Uterus (tissue), 4 donors: ENCODE measurements at places on chromosomes 7 and 10. TPM values are rescaled to one million over a fixed set of nuclear protein-coding genes. Genes with fewer than 3 reads are reported as not detected.

- H3K4me1 ChIP-seq = no peaks in the 10 kb centered on the region
- no peak overlapping the region for H3K27ac ChIP-seq
- no peaks in the 10 kb centered on the region for H3K36me3 ChIP-seq
- no peaks in the 10 kb centered on the region for H3K27me3 ChIP-seq
- H3K4me3 ChIP-seq = no peak overlapping the region
- DNase-seq = no peak
Measured at GRCh38 chr10:14219411-14219810, 111.3 kb downstream of the FRMD4A start.

- H3K4me3 ChIP-seq = no peak overlapping the region
- no peak overlapping the region for H3K27ac ChIP-seq
- H3K4me1 ChIP-seq = no peaks in the 10 kb centered on the region
- H3K27me3 ChIP-seq = no peaks in the 10 kb centered on the region
- H3K36me3 ChIP-seq = no peaks in the 10 kb centered on the region
Measured at GRCh38 chr7:120843109-120843508, 14.8 kb downstream of the TSPAN12 start.

GRCh38 chr7:43018446-43018845, 86.3 kb downstream of the MRPL32 start:
- DNase-seq = no peak
- H3K27me3 ChIP-seq = no peaks in the 10 kb centered on the region
- H3K36me3 ChIP-seq = no peaks in the 10 kb centered on the region
- H3K4me1 ChIP-seq = no peaks in the 10 kb centered on the region
- no peak overlapping the region for H3K4me3 ChIP-seq

GRCh38 chr7:51430480-51431086, 114.0 kb upstream of the COBL start:
- no peak overlapping the region for H3K4me3 ChIP-seq
- H3K4me1 ChIP-seq = no peaks in the 10 kb centered on the region
- no peak overlapping the region for H3K27ac ChIP-seq
- no peak for DNase-seq

DNA sequence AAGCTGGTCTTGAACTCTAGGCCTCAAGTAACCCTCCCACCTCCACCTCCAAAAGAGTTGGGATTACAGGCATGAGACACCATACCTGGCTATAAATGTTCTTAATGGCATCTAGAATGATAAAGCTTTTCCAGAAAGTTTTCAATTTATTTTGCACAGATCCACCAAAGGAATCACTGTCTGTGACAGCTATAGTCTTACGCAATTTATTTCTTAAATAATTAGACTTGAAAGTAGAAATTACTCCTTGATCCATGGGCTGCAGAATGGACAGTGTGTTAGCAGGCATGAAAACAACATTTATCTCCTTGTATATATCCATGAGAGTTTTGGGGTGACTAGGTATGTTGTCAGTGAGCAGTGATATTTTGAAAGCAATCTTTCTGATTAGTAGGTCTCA, 33.8 kb downstream of the GALNT11 start:
- no peak overlapping the region for H3K27ac ChIP-seq
- DNase-seq = no peak
- H3K27me3 ChIP-seq = no peaks in the 10 kb centered on the region

GRCh38 chr10:61761825-61762217, 99.1 kb downstream of the CABCOCO1 start:
- no peak overlapping the region for H3K4me3 ChIP-seq
- peak overlapping the region; percentile 55 for H3K27ac ChIP-seq
- no peaks in the 10 kb centered on the region for H3K4me1 ChIP-seq
- no peaks in the 10 kb centered on the region for H3K36me3 ChIP-seq
- H3K27me3 ChIP-seq = no peaks in the 10 kb centered on the region
- no peak for DNase-seq

DNA sequence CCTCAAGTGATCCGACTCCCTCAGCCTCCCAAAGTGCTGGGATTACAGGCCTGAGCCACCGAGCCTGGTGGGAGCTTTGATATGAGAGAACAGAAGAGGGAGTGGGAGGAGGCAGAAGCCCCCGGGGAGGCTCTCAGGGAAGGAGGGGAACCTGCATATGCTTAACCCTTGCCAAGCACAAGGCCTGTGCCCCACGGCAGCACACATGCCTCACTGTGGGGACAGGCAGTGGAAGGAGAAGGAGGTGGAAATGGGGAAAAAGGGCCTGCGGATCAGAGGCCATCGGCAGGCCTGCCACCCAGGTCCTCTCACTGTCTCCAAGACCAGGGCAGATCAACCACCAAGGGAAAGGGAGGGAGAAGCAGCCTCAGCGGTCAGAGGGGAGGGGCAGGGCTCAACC, 7.2 kb upstream of the GRID1 start:
- H3K27me3 ChIP-seq = no peaks in the 10 kb centered on the region
- no peaks in the 10 kb centered on the region for H3K36me3 ChIP-seq
- no peak for DNase-seq
- H3K4me1 ChIP-seq = peaks cover 3% of the 10 kb centered on the region
- H3K4me3 ChIP-seq = no peak overlapping the region

- no peak for DNase-seq
- H3K27ac ChIP-seq = no peak overlapping the region
- H3K27me3 ChIP-seq = no peaks in the 10 kb centered on the region
- H3K36me3 ChIP-seq = no peaks in the 10 kb centered on the region
- no peak overlapping the region for H3K4me3 ChIP-seq
- H3K4me1 ChIP-seq = no peaks in the 10 kb centered on the region
Measured at GRCh38 chr7:12436896-12437535, 33.4 kb upstream of the VWDE start.

- H3K4me3 ChIP-seq = no peak overlapping the region
- no peaks in the 10 kb centered on the region for H3K36me3 ChIP-seq
- no peaks in the 10 kb centered on the region for H3K4me1 ChIP-seq
Measured at GRCh38 chr7:36775676-36776075, 51.4 kb upstream of the AOAH start.

- no peak overlapping the region for H3K27ac ChIP-seq
- no peak overlapping the region for H3K4me3 ChIP-seq
- no peaks in the 10 kb centered on the region for H3K27me3 ChIP-seq
- no peaks in the 10 kb centered on the region for H3K4me1 ChIP-seq
- H3K36me3 ChIP-seq = no peaks in the 10 kb centered on the region
Measured at GRCh38 chr7:21352540-21353387, 75.1 kb upstream of the SP4 start.

- no peaks in the 10 kb centered on the region for H3K27me3 ChIP-seq
- H3K36me3 ChIP-seq = no peaks in the 10 kb centered on the region
- no peak overlapping the region for H3K27ac ChIP-seq
- no peak for DNase-seq
Measured at GRCh38 chr7:147912946-147913638, 677.5 kb upstream of the C7orf33 start.

DNA sequence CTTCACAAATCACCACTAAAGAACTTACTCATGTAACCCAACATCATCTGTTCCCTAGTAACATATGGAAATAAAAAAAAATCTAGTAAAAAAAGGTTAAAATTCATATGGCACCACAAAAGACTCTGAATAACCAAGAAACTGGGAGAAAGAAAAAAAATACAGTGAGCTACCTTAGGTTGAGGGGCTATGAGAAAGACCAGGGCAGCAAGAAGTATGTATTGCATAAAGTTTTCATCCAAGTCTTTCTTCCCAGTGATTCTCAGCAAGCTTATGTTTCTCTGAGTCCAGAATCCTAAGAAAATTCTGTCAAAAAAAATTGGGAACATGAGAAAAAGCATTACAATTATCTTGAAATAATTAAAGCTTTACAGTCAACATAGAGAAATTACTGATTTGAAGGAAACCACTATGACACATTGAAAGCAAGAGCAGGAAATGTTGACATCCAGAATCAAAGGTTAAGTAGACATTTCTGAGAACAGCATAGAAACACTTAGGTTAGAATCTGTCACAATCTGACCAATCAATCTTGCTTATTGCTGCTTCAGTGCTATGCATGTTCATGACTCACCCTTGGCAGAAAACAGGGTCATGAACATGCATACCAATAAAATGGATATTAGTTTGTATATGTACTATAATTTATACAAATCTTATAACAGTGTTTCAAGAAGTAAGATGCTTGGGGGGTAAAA, 494.0 kb upstream of the POT1 start:
- no peaks in the 10 kb centered on the region for H3K27me3 ChIP-seq
- no peaks in the 10 kb centered on the region for H3K36me3 ChIP-seq
- no peak overlapping the region for H3K27ac ChIP-seq

DNA sequence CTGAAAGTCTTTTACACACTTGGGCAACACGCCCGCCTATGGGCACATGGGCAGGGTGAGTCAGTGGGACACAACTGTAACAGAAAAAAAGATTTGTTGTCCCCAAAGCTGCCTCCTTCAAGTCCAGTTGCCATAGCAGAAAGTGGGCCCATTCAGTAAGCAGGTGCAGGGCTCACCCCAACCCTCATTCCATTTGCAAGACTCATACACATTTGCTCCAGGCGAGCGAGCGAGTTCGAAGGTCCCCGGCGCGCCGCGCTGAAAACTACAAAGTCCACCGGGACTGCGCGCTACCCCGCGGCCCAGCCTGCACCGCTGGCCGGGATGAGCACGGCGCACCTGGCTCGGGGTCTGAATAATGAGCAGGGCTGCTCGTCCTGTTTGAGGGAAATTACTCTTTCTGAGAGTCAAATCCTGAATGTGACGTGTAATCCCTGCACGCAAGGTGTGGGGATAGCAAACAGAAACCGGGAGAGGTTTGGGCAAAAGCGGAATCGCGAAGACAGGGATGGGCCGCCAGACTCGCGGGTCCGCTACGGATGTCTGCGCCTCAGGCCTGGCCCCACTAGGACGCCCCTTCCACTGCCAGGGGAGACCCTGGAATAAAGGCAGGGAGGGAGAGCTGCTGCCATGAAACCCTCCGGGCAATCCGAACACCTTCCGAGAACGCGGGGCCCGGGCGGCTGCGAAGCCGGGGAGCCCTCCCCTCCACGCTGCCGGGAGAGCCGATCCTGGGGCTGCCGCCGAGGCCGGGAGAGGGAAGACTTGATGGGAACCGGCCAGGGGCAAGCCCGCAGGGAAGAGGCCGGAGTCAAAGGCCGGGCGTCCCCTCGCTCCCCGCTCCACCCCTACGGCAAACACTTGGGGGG, 982 bp downstream of the COBL start:
- H3K4me1 ChIP-seq = no peaks in the 10 kb centered on the region
- no peak for DNase-seq
- H3K4me3 ChIP-seq = peak overlapping the region; percentile 40
- no peaks in the 10 kb centered on the region for H3K36me3 ChIP-seq
- no peak overlapping the region for H3K27ac ChIP-seq
- no peaks in the 10 kb centered on the region for H3K27me3 ChIP-seq

DNA sequence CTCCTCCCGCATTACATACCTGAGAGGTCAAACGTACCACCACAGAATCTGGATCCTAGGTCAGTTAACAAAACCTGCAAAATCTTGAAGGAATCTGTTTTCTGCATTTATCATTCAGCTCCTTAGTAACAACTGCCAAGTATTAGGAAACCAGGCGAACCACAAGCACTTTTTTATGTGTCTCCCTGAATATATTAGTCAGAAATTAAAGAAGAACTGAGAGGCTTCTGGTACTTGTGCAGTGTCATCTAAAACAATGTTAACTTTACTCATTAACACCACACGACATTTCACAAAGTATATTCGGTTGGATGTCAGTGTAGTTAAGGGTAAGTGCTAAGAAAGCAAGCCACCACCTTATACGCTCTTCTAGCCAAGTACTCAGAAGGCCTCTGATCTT, 2.5 kb downstream of the CCDC6 start:
- H3K4me3 ChIP-seq = peak overlapping the region; percentile 91
- peak overlapping the region; percentile 97 for H3K27ac ChIP-seq
- no peaks in the 10 kb centered on the region for H3K27me3 ChIP-seq
- peaks cover 4% of the 10 kb centered on the region for H3K4me1 ChIP-seq
- no peak for DNase-seq

GRCh38 chr7:91243591-91244301, 20.5 kb upstream of the FZD1 start:
- H3K36me3 ChIP-seq = no peaks in the 10 kb centered on the region
- H3K4me1 ChIP-seq = no peaks in the 10 kb centered on the region
- no peak for DNase-seq
- H3K27ac ChIP-seq = no peak overlapping the region
- no peak overlapping the region for H3K4me3 ChIP-seq
- no peaks in the 10 kb centered on the region for H3K27me3 ChIP-seq

GRCh38 chr7:47442605-47442865, 139.4 kb downstream of the TNS3 start:
- peaks cover 4% of the 10 kb centered on the region for H3K4me1 ChIP-seq
- no peaks in the 10 kb centered on the region for H3K27me3 ChIP-seq
- no peaks in the 10 kb centered on the region for H3K36me3 ChIP-seq
- no peak for DNase-seq
- peak overlapping the region; percentile 21 for H3K27ac ChIP-seq
- no peak overlapping the region for H3K4me3 ChIP-seq

DNA sequence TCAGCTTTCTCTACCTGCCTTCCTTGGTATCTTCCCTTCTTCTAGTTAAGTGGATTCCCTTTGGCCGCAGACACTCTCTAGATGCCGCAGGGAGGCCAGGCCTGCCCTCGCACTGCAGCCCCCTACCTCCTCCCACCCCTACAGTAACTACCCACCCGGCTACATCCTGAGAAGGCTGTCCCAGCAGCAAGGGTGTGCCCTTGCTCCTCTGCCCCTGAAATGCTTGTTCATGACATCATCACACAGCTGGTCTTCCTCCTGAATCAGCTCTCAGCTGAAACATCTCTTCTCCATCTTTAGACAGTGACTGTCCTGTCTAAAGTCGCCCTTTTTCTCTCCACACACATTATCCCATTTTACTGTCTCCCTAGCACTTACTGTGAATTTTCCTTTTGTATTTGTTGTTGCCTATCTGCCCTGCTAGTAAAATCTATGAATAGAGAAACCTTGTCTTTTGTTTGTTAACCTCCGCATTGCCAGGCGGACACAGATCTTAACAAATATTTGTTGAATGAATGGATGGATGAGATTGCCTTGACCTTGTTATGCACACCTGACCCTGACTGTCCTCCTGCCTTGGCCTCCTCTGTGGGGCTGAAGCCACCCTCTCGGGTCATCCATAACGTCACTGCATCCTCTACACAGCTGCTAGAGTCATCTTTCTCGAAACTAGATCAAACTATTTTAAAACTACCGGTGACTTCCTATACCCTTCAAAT, 108.9 kb upstream of the GATA3 start:
- no peak overlapping the region for H3K27ac ChIP-seq
- no peak overlapping the region for H3K4me3 ChIP-seq
- H3K27me3 ChIP-seq = no peaks in the 10 kb centered on the region
- no peaks in the 10 kb centered on the region for H3K36me3 ChIP-seq

Gene LIPN
- not detected for total RNA-seq

Gene ZSWIM8
- 112 TPM for total RNA-seq

Gene AGR3
- total RNA-seq = not detected

Gene GDF10
- 4.6 TPM for total RNA-seq

Gene RET
- total RNA-seq = 1.8 TPM

Gene HOXA10
- 50.0 TPM for total RNA-seq

Gene TLL2
- total RNA-seq = 1.1 TPM
